ENCODE measurements at places on chromosomes 3 and 15. TPM values are rescaled to one million over a fixed set of nuclear protein-coding genes. Genes with fewer than 3 reads are reported as not detected.

The CFAP20DC gene
- polyA plus RNA-seq = 0.82 TPM

The P2RY13 gene
- polyA plus RNA-seq = 4.9 TPM

The SLC24A5 gene
- polyA plus RNA-seq = not detected

The KNG1 gene
- 5.1 TPM for polyA plus RNA-seq

GRCh38 chr15:68389041-68389930 is 42.7 kb downstream of the ITGA11 start:
- H3K27ac ChIP-seq = no peak overlapping the region
- peaks cover 2% of the 10 kb centered on the region for H3K27me3 ChIP-seq
- H3K36me3 ChIP-seq = no peaks in the 10 kb centered on the region
- H3K4me1 ChIP-seq = no peaks in the 10 kb centered on the region

DNA sequence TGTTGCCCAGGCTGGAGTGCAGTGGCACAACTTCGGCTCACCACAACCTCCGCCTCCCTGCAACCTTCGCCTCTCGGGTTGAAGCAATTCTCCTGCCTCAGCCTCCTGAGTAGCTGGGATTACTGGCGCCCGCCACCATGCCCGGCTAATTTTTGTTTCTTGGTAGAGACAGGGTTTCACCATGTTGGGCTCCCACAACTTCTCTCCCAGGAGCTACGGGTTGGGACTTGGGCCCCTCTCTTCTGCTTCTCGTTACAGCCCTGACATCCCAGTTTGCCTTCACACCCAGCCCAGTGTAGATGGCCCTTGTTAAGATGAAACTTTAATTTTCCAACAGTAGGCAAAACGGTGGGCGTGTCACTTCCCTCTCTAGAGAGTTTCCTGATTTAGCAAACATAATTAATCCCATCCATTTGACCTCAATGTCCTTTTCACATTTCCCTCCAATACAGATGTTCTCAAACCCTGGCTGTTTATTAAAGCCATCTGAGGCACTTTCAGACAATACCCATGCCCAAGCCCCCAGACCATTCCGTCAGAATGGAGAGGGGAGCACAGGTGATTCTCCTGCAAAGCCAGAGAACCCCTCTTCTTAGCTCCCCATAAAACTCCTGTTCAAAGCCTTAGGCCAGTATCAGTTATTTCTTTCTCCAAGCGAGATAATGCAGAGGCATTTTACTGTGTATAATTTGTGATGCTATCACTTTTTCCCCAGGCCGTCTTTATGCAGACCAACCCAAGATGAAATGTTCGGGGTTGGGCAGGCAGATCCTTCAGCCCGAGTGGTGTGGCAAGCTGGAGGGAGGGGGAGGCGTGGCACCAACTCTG is 245.7 kb downstream of the XXYLT1 start:
- H3K4me1 ChIP-seq = no peaks in the 10 kb centered on the region
- H3K27ac ChIP-seq = no peak overlapping the region
- no peaks in the 10 kb centered on the region for H3K36me3 ChIP-seq
- no peaks in the 10 kb centered on the region for H3K27me3 ChIP-seq

GRCh38 chr3:62942764-62943163 is 67.5 kb upstream of the CADPS start:
- H3K27me3 ChIP-seq = no peaks in the 10 kb centered on the region
- no peaks in the 10 kb centered on the region for H3K36me3 ChIP-seq
- no peak for DNase-seq
- H3K4me1 ChIP-seq = peaks cover 6% of the 10 kb centered on the region

DNA sequence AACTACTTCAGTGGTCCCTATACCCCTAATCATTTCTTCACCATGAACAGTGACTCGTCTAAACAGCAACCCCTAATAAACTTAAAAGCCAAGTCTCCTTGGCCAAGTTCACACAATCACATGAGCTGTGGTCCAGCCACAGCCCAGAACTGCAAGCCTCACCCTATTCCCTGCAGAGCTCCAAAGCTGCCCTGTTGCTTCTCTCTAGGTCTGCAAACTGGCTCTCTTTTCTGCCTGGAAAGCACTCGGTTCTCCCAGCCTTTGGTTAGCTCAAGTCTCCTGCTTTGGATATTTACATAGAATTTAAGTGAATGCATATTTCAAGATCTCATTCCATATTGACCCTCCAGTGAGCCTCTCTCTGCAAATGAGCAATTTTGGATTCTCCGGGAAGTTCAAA is 107.0 kb downstream of the TOP2B start:
- DNase-seq = no peak
- no peaks in the 10 kb centered on the region for H3K4me1 ChIP-seq
- no peaks in the 10 kb centered on the region for H3K27me3 ChIP-seq
- H3K36me3 ChIP-seq = no peaks in the 10 kb centered on the region

Measured in large intestine (tissue), 12 donors.